Vagina (tissue), 2 donors: ENCODE measurements at places on chromosomes 16 and 17.
A peak's percentile ranks its signal among the peaks of the same experiment; 100 is the strongest.

DNA sequence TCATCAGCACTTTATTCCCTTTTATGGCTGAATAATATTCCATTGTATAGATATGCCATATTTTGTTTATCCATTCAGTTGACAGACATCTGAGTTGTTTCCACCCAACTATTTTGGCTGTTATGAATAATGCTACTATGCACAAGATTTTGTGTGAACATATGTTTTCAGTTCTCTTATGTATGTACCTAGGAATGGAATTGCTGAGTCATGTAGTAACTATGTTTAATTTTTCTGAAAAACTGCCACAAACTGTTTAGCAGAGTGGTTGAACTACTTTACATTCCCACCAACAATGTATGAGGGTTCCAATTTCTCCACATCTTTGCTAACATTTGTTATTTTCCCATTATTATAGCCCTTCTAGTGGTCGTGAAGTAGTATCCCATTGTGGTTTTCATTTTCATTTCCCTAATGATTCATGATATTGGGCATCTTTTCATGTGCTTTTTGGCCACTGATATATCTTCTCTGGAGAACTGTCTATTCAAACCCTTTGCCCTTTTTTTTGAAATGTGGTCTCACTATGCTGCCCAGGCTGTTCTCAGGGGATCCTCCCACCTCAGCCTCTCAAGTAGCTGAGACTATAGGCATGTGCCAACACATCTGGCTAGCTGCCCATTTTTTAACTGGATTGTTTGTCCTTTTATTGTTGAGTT is 26.3 kb downstream of the SMURF2 start:
- no peak for DNase-seq

DNA sequence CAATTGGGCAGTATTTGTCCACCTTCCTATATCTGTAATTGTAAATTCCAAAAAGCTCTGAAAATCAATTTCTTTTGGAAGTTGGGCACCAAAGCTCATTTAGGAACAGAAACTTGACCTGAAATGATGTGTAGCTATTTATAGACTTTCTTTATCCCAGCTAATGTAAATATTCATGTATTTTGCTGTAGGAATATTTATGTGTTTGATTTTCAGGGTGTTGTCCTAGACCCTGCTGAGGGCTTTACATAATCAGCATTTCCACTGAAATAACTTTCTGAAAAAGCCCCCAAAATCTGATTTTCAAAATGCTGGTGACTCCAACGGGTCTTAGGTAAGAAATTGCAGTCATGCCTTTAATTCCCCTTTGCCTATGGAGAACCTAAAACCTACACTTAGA is 4.1 kb downstream of the RBFOX1 start:
- no peak for DNase-seq

GRCh38 chr17:21089933-21090901 is 36.5 kb upstream of the DHRS7B start:
- no peak for DNase-seq

GRCh38 chr16:27980076-27980775 is 83.3 kb downstream of the GSG1L start:
- DNase-seq, result no peak

- DNase-seq, result no peak
Observed at GRCh38 chr17:17603178-17603894, 11.8 kb upstream of the PEMT start.

- DNase-seq, result no peak
Observed at GRCh38 chr17:7208754-7209460, 10.7 kb downstream of the DLG4 start.

DNA sequence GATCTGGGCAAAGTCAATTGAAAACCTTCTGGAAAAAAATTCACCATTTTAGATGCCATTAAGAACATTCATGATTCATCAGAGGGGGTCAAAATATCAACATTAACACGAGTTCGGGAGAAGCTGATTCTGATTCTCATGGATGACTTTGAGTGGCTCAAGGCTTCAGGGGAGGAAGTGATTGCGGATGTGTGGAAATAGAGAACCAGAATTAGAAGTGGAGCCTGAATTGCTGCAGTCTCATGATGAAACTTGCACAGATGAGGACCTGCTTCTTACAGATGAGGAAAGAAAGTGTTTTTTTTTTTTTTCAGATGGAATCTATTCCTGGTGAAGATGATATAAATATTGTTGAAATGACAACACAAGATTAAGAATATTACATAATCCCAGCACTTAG is 12.9 kb downstream of the ITGAX start:
- no peak for DNase-seq

DNA sequence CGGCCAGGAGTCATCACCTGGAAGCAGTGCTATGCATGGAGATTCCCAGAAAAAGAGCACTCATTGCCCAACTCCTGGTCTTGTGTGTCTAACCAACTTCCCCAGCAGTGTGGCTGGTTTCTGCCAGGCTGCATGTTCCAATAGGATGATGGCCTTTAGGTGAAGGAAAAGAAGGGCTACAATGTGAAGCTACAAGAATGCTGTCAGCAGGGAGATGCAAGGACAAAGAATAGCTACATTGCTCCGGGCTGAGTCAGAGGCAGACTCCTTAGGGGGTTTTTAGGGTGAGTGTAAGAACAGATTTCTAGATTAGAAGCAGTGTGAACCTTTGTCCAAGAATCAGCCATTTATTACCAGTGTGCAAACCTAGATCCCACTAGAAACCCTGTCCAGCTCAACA is 63.0 kb upstream of the DNAH9 start:
- DNase-seq, result no peak

DNA sequence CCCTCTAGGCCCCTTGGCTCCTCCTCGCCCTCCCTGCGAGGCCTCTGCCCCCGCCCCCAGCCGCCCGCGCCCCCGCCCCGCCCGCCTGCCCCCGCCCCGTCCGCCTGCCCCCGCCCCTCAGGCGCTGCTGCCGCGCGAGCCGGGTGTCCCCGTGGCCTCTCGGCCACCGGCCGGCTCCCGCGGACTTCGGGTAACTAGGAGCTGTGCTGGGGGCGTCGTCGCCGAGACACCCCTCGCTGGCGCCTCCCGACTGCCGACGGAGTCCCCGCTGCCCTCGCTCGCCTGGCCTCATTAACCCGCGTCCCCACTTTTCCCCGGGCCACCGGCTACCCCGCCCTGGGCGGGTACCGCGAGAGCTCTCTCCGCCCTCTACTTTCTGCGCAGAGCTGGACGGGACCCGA is at the start of gene TLCD1:
TLCD1 (minus strand) TSS at position 8 of the 401 bp plus-strand sequence. CDS start 136 bp downstream, outside the sequence.
- DNase-seq, result no peak

DNA sequence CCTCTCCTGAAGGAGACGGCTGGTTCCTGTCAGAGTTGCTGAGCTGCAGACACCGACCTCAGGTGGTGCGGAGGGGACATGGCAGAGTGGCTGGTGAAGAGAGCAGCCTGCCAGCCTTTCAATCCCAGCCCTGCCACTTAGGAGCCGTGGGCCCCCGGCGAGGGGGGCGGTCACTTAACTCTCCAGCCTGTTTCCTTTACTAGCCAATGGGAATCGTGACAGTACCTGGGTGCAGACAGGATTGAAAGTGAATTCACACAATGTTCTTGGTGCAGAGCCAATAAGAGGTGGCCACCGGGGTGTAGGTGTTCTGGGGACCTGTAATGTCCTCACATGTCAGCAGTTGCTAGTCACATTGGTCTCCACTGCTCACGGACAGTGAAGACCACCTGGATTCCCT is 13.5 kb downstream of the ACE start:
- no peak for DNase-seq

- no peak for DNase-seq
Observed at GRCh38 chr17:48928876-48929811, 15.5 kb downstream of the SNF8 start.

DNA sequence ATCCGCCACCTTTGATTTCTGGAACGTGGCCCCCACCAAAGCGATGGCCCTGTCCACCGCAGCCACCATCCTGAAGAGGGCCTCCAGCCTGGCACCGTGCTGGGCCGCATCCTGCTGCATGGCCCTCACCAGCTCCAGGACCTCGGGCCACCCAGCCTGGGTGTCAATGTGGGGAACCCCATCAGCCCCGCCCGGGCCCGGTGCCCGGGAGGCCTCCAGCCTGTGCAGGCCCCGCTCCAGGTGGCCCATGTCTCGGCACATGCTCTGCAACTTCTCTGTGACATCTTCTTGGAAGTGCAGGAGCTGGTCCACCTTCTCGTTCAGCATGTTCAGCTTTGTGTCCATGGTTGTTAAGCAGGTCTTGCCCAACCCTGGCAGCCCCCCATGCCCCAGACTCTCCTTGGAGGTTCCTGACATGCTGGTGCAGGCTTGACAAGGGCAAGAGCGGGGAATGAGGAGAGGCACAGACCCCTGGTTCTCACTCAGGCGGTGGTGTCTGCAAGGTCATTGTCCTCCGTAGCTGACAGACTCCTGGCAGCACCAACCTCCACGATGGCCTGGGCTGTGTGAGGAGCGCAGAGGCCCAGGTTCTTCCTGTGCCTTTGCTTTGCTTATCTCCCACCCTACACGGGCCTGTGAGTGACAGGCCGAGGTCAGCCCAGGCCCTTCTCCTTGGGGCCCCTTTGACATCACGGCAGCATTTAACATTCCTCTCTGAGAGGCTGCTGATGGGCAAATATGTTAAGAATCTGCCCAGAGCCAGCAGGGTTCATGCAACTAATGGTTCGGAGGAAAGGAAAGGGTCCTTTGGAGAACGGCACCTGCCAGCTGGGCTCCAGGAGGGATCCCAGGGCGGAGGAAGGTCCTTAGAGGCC is at the start of gene MYLK3:
MYLK3 (minus strand) TSS at position 568 of the 875 bp plus-strand sequence; CDS start at position 417, 151 bp downstream.
- no peak for DNase-seq

- peak; percentile 28 for DNase-seq
Observed at GRCh38 chr17:34081269-34081668, 173.8 kb upstream of the CCL2 start.

DNA sequence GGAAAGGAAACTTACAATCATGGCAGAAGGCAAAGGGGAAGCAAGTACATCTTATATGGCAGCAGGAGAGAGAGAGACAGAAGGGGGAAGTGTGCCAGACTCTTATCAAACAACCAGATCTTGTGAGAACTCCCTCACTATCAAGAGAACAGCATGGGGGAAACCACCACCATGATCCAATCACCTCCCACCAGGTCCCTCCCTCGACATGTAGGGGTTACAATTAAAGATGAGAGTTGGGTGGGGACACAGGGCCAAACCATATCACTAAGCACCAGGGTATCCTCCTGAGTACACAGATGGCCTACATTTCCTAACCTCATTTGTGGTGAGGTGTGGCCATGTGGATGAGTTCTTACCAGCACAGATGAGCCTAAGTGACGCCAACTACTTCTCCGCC is 348.6 kb upstream of the ZFHX3 start:
- peak; percentile 58 for DNase-seq

- no peak for DNase-seq
Observed at GRCh38 chr16:55437625-55438024, 41.4 kb upstream of the MMP2 start.

- no peak for DNase-seq
Observed at GRCh38 chr17:32903774-32904673, 23.9 kb upstream of the TMEM98 start.

DNA sequence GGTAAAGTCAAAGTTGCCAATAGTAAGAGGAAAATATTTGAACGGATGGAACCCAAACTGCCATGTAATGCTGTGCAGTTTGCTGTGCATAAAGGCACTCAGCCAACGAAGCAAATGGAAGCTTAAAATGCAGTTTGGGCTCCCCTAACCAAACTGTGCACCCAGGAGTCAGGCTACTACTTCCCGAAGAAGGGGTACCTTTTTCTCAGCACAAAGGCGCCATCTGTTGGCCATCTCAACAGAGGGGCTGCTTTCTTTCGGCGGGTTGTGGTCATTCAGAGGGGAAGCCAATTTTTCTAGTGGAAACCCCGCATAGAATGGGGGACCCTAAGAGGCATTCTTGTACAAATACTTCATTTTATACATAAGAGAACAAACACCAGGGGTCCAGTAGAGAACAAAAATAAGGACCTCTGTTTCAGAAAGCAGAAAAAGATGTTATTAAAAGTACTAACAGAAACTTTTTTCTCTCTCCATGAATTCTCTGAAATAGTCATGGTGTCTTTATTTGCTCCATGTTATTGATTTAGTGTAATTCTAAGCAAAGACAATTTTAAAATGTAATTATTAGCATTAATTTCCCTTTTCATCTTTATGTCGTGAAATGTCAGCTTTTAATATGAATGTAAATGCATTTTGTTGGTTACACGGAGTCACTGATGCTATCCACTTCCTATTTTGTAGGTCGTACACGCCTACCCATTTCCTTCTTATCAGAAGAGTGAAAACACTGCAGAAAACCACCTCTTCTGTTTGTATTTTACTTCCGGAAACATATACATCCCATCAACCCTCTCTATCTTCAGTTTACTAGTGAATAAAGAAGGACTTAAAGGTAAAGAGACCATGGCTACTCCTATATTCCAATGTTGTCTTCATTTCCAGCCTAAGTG is 453.3 kb downstream of the KCNJ2 start:
- DNase-seq, result no peak

- DNase-seq, result no peak
Observed at GRCh38 chr17:80888276-80889160, 103.1 kb upstream of the CHMP6 start.

DNA sequence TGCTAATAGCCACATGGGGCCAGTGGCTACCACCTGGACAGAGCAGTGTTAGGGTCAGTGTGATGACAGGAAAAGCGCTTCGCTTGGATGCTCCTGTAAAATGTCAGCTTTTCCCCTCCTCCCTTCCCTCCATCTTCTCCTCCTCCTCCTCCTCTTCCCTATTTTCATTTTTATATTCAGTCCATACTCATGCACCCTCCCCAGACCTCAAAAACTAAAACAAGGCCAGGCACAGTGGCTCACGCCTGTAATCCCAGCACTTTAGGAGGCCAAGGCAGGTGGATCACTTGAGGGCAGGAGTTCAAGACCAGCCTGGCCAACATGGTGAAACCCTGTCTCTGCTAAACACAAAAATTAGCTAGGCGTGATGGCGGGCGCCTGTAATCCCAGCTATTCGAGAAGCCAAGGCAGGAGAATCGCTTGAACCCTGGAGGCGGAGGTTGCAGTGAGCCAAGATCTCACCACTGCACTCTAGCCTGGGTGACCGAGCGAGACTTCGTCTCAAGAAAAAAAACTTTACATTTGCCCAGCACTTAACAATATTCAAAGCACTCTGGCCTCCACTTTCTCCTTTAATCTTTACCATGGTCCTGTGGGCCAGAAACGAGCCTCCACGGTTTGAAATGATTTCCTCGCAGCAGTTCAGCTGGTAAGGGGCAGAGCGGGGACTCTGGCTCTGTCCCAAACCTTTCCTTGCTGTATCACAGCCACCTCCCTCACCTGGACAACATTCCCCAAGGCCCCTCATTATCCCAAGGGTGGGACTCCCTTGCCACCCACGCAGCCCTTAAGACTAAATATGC is 21.8 kb downstream of the ANKRD40 start:
- no peak for DNase-seq

GRCh38 chr17:5031365-5032082 is 3.7 kb downstream of the SLC52A1 start:
- DNase-seq, result no peak

DNA sequence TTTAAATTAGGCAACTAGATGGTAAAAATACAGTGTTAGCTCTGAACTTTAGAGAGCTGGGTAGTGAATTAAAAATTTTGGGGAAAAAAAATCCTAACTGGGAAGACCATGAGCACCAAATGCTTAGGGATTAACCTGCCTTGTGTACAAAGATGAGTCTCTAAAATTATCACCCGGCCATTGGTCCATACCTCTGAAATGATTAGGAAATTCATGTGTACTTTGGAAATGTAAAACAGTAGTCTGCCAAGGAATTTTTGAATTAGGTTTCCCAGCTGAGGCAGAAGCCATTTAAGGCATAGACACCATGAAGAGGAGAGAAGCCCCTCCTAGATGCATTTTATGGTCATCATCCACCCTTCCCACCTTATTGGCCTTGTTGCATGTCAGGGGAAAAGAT is 670.5 kb upstream of the SALL1 start:
- DNase-seq, result no peak

- DNase-seq, result no peak
Observed at GRCh38 chr17:61294777-61295176, 104.9 kb upstream of the TBX2 start.

GRCh38 chr17:80774146-80774545 is 217.5 kb upstream of the CHMP6 start:
- no peak for DNase-seq
